ENCODE measurements at places on chromosomes 3 and 15.

GRCh38 chr3:134430174-134430573, 55.6 kb downstream of the ANAPC13 start:
- DNase-seq = no peak

DNA sequence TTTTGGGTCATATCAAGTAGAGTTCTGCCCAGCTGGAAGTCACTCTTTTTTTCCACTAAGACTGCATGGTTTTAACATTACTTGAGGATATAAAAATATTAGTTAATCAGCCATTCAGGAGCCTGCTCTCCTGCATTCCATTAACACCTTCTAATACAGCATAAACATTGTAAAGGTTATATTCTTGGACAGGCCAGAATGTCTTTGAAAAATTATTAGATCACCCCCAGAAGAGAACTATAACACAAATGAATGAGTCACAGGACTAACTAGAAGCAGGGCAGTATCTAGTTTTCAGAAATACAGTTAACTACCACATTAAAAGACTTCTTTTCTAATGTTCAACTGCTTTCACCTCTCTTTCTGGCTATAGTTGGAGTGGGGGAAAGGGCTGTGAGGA, 80.9 kb downstream of the THBS1 start:
- peak; percentile 34 for DNase-seq

DNA sequence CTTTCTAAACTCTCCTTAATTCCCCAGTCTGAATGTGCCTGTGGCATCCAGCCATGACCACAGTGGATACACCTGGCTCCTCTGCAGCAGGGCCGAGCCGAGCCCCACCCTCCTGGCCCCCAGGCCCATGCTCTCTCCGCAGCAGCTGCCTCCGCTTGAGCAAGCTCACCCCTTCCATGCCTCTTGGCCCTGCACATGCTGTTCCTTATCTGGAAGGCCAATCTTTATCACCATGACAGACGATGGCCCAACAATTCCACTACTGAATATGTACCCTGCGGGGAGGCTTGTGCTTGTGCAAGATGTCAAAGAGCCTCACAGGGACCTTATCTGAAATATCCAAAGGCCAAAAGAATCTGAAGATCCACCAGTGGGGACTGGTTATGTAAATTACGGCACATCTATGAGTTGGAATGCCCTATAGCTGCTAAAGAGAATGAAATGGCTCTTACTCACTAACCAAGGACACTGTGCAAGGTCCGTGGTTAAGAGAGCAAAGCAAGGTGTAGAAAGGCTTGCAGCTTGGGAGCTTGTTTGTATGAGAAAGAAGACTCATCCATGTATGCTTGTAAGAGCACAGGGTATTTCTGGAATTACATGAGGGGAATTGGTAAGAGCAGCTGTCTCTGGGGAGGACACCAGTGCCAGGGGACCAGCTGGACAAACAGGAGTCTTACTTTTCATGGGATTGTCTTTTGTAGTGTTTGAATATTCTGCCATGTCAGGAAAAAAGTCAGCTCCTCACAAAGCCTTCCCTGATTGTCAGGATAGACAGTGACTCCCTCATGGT, 55.2 kb downstream of the WNT7A start:
- DNase-seq = no peak

GRCh38 chr3:74027121-74027520, 402.4 kb upstream of the PDZRN3 start:
- DNase-seq = no peak

GRCh38 chr3:51394541-51394940, 3.5 kb downstream of the RBM15B start:
- no peak for DNase-seq

DNA sequence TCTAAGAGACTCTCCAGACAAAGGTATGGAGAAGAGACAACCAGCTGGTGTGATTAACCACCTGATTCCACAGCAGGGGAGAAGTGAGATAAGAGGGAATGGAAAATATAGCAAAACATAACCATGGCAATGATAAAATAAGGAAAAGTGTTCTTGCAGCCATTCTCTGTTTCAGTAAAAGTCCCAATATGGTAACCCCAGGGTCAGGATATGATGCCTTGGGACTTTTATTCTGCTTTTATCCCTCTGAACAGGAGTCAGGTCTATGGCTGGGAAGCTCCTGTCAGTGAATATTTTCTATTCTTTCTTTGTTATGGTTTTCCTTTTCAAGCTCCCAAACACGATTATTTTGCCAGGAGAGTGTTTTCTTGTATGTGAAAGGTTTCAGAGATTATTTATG, 94.2 kb downstream of the SLC9A9 start:
- no peak for DNase-seq

GRCh38 chr3:52507359-52507758, 12.2 kb downstream of the STAB1 start:
- peak; percentile 19 for DNase-seq

GRCh38 chr3:194990454-194991337, 280.3 kb downstream of the XXYLT1 start:
- no peak for DNase-seq

Data from fibroblast of upper back skin (primary cell).